Epithelial cell of prostate (primary cell): ENCODE measurements at places on chromosomes 6 and 20.
A peak's percentile ranks its signal among the peaks of the same experiment; 100 is the strongest.

GRCh38 chr20:371755-372542 lies 8.6 kb upstream of the TRIB3 start:
- no peak for DNase-seq

GRCh38 chr20:4234128-4234527 lies 218.8 kb upstream of the RNF24 start:
- DNase-seq = peak; percentile 77

DNA sequence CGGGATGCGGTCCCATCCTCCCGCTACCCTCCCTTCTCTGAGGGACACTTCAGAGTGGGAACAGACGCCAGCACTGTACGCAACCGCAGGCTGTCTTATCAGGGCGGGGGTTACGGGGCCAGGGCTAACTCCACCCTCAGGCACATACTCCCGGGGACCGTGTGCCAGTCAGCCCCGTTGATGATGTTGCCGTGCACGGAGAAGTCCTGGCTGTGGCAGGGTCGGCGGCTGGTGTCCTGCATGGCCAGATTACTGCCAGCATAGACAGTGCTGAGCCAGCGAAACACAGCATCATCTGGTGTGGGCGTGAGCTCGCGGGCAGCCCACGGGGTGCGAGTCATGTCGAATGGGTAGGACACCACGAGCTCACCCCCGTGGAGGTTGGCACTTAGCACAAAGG lies 5.0 kb downstream of the CPXM1 start:
- no peak for DNase-seq

- DNase-seq = no peak
These were observed 6.0 kb upstream of the RIPPLY2 start for GRCh38 chr6:83847179-83847578.

- DNase-seq = no peak
These were observed 63.3 kb downstream of the MAP3K4 start for GRCh38 chr6:161054876-161055275.

DNA sequence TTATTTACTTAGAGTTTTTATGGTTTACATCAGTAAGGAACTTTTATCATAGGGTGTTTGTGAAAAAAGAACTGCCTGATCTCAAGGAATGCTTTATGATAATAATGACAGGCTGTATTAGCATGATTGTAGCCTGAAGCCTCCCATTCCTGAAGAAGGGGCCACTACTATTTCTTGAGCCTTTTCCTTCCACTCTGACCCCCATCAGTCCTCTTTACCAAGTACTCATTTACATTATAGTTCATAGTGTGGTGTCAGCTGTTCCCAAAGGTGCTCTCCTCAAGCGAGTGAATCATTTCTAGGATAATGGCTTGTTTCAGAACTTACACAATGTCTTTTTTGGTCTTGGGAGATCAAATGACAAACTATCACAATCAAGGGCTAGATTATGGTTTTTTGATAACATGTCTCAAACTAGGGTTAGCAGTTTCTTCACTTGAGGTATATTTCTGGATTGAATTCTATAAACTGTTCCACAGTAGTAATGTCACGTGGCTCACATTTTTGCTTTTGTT lies 283.6 kb downstream of the CDKAL1 start:
- no peak for DNase-seq

DNA sequence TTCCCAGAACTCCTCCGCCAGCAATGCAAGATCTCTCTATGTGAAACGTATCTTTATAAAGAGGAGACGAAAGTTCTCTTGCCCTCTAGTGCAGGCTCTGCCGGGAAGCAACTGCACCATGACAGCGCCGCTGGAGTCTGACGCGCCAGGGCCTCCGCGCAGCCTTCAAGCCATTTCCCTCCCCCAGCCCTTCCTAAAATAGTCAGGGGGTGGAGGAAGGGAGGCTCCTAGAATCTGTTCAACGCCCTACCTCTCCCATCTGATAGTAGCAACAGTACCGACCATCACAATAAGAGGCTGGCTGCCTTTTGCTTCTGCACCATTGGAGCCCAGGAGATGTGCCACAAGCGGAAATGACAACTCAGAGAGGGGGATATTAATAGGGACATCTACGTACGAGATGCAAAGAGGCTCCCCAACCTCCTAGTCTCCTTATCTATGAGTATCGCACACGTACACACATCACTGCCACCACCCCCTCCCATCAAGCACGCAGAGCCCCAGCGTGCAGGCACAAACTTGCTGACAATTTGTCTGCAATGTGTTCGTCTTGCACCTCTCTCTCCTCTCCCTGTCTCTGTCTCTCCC lies 1.0 kb downstream of the SYNE1 start:
- no peak for DNase-seq

DNA sequence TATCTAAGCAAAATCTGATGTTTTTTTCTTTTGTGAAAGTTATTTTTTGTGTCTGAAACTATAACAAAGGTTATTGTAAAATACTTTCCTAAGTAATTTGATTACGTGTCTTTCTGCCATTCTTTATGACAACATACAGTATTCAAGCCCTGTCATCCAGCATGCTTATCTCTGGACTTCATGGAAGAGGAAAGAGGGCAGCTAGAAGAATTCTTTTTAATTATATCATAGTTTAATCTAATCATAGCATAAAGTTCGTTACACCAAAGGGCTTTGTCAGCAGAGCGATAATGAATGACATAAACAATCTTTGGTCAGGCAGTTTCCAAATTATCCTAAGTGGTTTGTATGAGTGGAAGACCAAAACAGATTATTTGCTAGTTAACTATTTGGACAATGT lies 3.5 kb downstream of the ENPP3 start:
- DNase-seq = no peak

DNA sequence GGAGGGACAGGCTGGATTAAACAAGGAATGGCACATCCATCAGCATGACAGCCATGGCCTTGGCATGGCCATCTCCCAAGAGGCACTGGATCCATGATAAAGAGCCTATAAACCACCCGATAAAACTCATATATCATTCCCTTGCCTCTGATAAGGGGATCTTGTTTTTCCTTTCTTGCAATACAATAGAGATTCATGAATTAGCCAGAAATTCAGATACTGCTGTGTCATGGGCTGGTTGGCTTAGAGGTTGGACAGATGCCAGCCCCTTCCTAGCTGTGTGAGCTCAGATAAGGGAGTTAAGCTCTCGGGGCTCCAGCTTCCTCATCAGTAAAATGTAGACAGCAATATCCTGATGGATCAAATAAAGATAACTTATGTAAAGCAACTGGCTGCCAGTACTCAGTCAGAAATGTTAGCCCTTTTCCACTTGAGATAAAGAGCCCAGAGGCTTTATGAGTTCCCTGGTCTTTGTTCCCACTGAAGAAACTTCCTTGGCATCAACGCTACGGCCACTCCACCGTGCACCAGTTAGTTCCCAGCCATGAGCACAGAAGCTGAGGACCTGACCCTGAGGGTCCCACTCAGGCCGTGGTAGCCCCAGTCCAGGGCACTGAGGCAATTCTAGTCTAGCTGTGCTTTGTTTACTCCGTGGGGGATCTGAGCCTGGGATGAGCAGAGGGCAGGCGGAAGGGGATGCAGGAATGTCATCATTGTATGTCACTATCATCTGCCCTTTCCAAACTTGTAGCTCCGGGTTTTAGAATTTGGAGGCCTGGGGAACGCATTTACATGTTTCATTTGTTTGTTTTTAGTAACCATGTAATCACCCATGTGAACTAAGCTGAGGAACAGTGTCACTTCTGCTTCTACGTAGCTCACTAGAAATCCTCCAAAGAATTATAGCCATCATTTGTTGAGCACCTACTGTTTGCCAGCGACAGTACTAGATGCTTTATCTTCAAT lies 67.2 kb upstream of the TBC1D7 start:
- peak; percentile 27 for DNase-seq

DNA sequence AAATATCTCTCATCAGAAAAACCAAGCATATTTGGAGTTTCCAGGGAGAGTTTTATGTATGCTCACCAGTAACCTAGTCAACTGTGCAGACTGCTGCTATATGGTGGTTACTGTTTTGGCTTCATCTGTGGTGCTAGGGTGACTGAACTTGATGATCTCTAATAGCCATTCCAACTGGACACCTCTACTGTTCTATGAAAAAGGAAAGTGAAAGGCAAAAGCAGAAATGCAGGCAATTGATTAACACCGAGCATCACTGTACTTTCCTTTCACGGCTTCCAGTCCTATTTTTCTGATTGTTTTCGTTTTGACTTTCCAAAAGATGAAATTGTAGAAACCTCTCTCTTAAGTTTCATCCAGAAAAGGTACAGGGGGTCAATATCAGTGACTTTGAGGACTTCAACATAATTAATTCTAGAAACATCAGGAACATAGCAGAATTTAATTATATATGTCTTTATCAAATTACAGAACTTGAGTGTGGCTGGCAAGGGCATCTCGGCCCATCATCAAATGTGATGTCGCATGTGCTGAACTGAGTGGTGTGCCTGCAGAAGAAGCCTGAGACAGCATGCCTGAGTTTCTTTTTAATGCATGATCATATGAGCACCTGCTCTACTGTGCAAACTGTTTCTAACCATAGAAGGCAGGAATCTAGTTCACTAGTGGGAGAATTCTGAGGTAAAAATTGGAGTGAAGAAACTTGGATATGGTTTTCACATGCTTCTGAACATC lies 464.3 kb upstream of the FLRT3 start:
- no peak for DNase-seq

- DNase-seq = no peak
These were observed 394.8 kb downstream of the SAMD5 start for GRCh38 chr6:147903321-147903720.

DNA sequence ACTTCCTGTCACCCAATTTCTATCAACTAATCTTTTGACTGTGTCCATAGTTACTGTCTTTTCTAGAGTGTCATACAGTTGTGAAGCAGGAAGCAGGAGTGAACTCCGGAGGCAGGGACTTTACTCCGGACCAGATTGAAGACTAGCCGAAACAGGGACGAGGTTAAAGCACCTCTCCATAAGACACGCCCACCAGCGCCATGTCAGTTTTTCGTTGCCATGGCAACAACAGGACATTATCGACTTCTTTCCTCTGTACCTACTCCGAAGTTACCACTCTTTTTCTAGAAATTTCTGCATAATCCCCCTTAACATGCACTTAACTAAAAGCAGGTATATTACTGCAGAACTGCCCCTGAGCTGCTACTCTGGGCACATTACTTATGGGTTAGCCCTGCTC lies 25.2 kb downstream of the TRIM38 start:
- no peak for DNase-seq

DNA sequence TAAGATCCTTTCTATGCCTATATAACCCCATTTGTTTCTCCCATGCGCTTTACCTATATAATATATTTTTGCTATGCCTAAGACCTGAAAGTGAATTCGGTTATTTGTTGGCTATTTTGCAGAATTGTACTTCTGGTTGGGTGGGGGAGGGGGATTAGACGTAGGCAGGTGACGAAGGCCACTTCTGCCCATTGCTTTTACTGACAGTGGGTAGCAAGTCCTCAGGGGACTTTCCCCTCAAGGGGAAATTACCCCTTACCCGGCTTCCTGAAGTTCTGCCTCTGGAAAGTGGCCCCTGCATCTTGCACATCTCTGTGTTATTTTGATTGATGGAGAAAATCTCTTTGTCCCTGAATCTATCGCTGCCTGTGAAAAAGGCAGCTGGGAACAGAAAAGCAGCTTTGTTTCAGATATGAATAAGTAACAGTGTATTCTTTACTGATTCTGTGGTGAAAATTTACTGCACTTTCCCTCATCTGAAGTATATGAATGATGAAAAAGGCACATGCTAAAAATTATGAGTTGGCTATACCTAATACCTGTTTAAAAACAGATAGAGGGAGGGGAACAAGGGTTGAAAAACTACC lies 133.9 kb downstream of the UTRN start:
- no peak for DNase-seq

- DNase-seq = no peak
These were observed 3.4 kb downstream of the BAK1 start for GRCh38 chr6:33576668-33577067.

- DNase-seq = no peak
These were observed 26.7 kb downstream of the MDN1 start for GRCh38 chr6:89792881-89793280.

DNA sequence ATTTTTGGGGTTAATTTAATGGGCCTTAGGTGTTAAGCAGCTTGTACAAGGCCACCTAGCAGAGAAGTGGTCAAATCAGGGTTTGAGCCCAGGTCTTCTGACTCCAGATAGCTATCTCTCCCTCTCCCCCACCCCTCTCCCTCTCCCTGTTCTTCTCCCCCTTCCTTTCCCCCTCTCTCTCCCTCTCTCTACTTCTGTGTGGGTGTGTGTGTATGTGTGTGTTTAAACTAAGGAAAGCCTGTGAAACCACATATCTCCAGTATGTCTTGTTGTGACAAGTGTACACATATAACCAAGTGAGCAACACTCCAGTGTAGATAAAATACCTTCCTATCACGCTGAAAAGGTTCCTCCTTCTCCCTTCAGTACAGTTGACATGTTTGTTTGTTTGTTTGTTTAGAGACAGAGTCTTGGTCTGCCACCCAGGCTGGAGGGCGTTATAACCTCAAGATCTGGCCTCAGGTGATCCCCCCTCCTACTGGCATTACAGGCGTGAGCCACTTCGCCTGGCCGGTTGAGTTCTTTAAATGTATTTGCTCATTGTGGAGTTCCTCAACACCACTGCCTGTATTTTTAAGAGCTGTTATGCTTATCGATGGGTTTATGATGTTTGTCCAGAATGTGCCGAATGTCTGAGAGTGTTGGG lies 140.4 kb downstream of the JARID2 start:
- no peak for DNase-seq

- no peak for DNase-seq
These were observed 80.1 kb upstream of the MLIP start for GRCh38 chr6:54031169-54031568.

DNA sequence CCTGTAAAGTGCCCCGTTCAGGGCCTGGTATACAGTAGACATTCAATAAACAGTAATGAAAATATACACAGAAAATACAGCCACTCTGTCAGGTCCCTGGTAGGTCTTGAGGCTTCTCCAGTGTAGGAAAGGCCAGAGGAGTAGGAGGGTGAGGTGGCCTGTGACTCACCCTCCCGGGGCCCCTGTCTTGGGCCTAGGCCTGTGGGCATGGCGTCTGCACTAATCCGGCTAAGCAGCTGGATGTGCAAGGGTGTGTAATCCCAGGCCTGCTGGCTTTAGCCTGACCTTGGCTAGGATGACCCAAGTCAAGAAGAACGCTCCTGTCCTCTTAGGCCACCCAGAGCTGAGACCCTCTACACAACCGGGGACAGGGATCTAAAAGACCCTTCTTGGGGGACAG lies 84.9 kb downstream of the KCNB1 start:
- no peak for DNase-seq

DNA sequence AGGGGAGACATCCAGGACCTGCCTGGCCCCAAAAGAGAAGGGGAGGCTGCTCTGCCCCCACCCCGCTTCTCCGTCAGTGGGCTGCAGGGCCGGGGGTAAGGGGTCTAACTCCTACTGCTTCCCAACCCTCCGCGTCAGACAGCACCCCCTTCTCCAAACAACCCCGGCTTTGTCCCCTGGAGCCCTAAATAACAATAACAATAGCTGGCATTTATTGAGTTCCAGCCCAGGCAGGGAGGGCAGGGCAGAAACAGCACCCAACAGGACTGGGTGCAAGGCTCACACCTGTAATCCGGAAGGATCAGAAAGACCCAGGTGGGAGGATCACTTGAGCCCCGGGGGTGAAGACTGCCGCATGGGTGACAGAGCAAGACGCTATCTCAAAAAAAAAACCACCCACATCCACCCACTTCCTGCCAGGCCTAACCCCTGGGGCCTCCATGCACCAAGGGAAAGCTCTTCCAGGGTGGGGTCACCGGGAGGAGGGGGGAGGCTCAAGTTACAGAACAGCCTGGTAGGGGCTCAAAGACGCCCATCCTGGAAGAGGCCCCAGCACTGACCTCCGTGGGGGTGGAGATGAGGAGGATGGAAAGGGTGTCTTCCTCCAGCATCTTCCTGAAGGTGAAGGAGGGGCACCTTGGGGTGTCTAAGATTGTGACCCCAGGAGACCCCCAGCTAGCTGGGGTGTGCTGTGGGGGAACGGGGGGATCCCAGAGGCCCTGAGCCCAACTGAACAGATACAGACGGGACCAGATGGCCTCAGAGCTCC lies 1.3 kb upstream of the FNDC11 start:
- no peak for DNase-seq
